Hepatic stellate cell (primary cell): ENCODE measurements at places on chromosomes 11 and 22.

DNA sequence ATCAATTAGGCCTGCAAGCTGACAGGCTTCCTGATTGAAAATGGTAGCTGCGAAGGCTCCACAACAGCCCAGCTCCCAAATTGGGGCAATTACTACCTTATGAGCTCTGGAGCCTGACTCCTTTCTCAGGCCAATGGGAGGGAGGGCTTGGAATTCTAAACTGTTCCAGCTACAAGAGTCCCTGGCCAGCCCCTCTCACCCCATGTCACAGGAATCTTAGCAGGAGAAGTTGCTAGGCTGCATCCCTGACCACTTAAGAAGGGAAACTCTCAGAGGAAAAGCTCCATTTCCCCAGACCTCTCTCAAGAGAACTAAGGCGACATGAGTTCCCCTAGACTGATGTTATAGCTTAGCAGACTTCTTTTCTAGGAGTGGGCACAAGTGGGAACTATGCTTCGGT lies 4.9 kb downstream of the LRP4 start:
- DNase-seq, result no peak

DNA sequence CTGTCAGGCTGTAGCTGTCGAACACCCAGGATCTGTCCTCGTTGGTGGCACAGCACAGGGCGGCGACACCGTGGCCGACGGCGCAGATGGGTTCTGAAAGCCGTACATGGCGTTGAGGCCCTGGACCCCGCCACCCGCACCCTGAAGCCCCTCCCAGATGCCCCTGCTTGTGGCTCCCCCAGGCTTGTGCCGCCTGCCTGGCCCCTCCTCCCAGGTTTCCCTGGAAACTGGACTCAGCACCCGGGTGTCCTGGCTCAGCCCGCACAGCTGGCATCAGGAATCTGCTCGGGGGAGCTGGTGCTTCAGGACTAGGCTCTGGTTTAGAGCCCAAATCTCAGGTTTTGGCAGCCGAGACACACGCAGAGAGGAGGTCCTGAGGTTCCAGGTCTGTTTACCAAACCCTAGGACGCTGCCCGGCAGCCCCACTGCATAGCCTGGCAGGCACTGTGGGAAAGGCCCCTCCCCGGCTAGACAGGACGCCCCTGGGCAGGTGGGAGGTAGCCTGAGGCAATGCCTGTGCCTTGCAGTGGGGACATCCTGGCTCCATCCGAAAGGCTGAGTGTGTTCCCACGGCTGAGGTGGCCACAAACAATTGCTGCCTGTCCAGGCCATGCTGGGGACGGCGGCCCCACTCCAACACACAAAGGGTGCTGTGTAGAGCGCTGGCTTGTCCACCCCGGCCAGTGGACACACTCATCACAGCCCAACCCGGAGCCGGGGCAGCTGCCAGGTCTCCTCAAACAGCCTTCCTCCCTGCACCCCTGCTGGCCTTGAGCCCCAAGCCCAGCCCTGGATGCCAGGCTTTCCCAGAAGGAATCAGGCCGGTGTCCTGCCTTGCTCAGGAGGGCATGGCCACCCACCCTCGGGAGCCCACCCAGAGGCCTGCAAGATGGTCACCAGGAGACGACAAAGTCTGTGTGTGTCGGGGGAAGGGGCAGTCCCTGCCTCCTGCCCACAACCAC lies 4.6 kb downstream of the GATD1 start:
- DNase-seq, result no peak

DNA sequence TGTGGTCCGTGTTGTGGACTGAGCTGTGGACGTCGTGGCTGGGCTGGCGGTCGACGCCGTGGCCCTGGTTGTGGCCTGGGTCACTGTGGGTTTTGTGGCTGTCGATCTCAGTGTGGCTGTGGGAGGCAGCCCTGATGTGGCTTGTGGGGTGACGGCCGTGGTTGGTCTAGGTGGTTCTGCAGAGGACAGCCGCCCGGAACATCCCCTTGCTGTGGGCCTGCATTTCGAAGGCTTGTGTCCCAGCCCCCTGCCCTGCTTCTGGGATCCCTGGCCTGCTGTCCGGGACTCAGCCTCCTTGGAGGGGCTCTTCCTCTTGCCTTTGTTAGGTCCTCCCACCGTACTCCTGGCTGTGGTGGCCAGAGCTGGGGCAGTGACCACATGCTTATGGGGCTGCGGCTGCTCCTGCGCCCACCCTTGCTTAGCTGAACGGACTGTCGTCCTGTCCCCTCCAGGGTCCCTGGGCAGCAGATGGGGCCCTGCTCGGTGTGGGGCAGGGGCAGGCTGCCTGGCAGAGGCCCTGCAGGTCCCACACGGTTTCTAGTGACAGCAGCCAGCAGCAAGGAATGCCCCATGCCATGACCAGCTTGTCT lies 17.1 kb downstream of the MUC6 start:
- no peak for DNase-seq

DNA sequence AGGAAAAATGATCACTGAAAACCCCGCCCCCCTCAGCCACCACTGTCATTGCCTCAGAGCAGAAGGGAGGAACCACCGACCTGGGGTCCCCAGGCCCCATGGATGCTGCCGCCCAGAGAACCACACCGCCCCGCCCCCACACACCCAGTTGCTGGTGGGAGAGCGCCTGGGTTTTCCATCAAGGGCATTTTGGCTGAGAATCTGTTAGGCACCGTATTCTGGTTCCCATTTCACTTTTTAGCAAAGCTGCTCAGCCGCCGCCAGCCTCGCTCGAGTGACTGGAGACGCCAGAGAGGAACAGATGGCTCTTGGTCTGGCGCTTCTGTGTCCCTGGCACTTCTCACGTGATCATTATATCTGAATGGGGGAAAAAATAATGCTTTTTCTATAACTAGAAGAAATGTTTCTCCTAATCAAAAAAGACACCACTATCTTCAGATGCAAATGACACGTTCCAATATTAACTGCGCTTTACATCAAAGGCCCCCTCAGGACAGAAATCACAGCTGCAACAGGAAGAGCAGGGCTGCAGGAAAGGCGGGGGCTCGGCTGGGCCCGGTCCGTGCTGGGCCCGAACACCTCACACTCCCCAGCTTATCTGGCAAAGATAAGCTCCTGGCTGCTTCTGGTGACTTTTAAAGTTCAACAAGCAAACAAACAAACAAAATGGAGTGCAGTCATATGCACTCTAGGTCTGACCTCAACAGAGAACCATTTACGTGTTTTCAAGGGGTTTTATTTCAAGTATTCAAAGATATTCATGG lies 149.8 kb downstream of the MPPED1 start:
- DNase-seq, result no peak

DNA sequence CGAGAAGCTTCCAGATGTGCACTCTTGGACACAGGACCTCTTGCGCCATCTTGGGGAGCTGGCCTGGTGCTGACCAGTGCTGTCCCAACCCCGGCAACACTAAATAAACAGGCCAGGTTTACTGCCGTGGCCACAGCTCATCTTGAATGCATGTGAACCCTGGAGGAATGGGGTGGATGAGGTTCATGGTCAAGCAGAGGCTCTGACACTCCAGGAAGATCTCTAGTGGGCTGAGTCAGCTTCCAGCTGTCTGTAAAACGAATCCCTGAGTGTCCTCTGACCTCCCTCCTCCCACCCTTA lies 51.8 kb downstream of the ALX4 start:
- no peak for DNase-seq

DNA sequence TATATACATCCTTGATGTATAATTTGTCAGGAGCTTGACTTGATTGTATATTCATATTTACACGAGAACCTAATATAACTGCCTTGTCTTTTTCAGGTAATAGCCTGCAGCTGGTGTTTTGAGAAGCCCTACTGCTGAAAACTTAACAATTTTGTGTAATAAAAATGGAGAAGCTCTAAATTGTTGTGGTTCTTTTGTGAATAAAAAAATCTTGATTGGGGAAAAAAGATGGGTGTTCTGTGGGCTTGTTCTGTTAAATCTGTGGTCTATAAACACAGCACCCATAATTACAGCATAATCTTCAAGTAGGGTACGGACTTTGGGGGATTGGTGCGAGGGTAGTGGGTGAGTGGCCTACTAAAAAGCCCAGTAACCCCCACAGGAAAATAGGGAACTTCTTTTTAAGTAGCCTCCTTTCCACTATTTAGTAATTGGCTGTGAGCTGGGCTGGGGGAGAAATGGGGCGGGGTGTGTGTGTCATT lies 7.5 kb downstream of the MALAT1 start:
- DNase-seq, result no peak
